ENCODE measurements at places on chromosomes 5 and 9.

GRCh38 chr5:15008476-15008875 lies 136.9 kb upstream of the ANKH start:
- no peak for DNase-seq

DNA sequence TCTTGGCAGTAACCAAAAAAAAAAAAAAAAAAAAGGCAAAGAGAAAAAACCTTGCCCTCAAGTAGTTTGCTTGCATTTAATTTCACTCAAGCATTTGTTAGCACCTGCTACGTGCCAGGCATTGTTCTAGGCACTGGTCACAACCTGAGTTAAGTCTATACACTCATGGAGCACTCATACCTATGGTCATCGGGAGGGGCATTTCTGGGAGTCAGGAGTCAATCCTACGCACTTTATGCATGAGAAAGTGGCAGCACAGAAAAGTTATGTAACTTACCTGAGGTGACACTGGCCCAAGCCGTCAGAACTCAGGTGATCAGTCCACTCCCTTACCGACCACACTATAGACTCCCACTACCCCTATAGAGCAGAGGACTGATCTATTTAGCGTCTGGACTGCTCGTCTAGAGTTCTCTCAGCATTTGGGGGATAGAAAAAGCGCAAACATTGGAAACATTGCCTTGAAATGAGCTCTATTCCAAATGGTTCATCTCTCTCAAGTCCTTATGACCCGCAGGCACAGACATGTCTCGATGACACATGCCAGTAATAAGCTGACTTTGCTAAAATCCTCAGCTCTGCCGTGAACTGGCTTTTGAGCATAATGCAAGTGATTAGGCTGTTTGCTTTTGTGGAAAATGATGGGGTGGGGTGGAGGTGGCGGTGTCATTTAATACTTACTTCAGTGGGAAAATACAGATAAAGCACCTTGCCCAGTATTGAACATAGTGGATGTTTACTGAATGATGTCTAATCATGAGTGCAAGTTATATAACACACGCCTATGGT lies 160.2 kb downstream of the ARHGEF28 start:
- no peak for DNase-seq

GRCh38 chr9:122941582-122942234 lies 888 bp downstream of the RABGAP1 start:
- no peak for DNase-seq

- DNase-seq: no peak
Observed at GRCh38 chr5:90598293-90598692, 39.7 kb downstream of the ADGRV1 start.

- DNase-seq: peak; percentile 23
Observed at GRCh38 chr5:137752905-137753690, 1.1 kb downstream of the HNRNPA0 start.

GRCh38 chr5:19927919-19928318 lies 60.1 kb downstream of the CDH18 start:
- DNase-seq: no peak

DNA sequence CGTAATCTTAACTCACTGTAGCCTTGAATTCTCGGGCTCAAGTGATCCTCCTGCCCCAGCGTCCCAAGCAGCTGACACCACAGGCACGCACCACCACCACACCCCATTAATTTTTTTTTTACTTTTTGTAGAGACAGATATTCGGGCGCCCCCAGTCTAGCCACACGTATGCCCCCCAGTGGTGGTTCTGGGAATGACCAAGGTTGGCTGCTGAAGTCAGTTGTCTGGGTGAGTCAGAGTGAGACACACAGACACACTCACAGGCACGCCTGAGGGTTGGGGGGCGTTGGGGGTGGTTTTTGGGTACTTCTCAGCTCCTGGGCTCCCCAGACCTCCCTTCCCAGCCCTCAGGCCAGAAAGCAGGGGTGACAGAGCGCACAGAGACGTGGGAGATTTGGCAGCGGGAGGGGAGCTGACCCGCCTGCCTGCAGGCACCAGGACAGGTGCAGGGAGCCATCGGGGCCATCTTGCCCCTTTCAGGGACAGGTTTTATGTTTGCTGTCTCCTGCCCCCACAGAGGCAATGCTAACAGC lies 4.2 kb upstream of the ENTPD8 start:
- DNase-seq: peak; percentile 87

- no peak for DNase-seq
Observed at GRCh38 chr9:133234577-133235322, 25.7 kb upstream of the OBP2B start.

- DNase-seq: no peak
Observed at GRCh38 chr9:123945532-123945931, 15.6 kb upstream of the DENND1A start.

- no peak for DNase-seq
Observed at GRCh38 chr9:135163023-135163780, 75.7 kb downstream of the OLFM1 start.

- DNase-seq: no peak
Observed at GRCh38 chr5:157444224-157444623, 15.8 kb upstream of the NIPAL4 start.

GRCh38 chr5:10778179-10778910 lies 17.3 kb upstream of the DAP start:
- DNase-seq: no peak

DNA sequence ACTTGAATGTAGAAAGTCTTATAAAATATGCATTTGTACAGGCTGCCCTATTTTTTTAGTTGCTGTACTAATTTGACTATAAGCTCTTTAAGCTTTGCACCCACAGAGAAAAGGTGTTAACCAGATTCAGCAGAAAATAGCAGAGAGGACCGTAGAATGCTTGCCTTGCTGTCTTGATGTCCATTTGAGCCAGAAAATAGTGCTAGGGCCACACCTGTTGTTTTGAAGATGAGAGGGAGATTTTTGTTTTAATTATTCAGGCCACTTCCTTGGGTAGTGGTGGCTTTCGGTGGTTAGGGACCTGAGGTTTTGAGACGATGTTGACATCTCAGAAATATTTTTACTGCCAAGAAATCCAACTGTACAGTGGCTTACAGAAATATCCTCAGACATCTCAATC lies 196.0 kb downstream of the SPATA31D1 start:
- DNase-seq: no peak
